ENCODE measurements at places on chromosomes 1 and 21.

DNA sequence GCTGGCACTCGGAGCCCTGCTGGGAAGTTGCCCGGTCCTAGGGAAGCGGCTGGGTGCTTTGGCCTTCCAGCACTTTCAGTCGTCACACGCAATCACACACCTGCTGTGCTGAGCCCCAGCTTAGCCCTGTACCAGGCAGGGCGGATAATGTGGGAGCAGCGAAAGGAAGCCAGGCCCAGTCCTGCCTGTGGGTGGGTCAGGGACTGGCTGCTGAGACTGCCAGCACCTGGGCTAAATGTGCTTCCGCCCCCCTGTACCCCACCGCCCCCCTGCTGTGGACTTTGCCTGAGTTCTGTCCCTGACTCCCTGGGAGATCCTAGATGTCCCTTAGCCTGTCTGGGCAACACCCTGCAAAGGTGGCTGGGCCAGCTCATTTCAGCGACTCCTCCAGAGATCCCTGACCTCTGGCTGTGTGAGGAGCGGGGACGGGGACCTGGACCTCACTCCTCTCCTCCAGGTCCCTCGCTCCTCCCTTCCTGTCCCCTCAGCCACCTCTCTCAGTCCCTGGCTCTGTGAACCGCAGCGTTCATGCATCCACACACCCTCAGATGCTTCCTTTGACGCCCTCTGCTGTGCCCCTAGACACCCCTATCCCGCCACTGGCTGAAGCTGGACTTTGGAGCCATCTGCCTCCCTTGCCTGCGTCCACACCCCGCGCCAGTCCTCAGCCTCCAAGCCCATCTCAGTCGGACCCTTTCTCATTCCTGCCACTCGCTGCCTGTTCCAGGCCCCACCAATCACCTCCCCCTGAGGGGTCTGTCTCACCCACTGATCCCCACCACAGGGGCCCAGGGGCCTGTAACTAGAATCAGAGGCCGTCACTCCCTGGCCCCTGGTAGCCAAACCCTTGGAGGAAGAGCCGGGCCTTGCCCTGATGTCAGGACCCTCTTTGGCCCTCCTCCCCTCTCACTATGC is 1.4 kb downstream of the MMEL1 start:
- DNase-seq, result no peak

- DNase-seq, result no peak
Measured at GRCh38 chr1:151993084-151993733, 450 bp downstream of the S100A10 start.

DNA sequence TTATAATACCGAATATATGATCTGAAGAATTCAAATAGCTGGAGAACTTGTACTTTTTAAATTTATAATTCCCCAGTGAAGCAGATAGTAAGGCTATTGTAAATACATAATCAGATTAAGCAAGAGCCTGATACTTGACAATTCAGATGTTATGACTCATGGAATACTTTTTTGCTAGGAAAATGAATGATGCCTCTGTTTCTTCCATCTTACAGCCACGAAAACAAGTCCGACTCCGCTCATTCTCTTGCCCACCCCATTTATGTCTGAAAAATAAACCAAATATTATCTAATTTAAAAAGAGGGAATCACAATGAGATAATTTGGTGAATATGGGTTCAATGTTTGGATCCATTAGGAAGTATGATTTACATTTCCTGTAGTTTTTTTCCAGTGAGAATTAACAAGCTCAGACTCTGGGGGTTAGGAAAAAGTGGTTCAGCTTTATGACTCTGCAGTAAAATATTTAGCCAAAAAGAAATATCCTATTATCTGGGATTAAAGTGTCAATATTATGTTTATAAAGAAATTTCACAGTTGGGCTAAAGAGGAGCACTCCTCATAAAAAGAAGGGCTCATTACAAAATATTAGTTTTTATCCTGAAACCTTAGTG is 50.4 kb upstream of the DAB1 start:
- DNase-seq, result no peak

DNA sequence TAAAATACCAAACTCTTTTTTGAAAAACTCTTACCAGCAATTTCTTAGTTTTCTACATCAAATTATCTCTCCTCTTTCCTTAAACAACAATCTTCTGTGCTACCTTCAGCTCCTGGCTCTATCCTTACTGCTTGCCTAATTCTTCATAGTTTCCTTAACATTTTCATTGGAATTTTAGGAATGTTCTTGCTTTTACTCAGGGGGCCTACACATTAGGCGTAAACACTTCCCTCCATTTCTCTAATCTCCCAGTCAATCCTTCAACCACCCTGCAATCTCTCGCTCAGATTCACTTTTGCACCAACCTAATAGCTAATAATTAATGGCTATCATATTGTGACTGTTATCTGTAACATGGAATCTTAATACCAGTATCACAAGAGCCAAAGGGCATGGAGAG is 50.1 kb downstream of the ADAMTS5 start:
- no peak for DNase-seq

DNA sequence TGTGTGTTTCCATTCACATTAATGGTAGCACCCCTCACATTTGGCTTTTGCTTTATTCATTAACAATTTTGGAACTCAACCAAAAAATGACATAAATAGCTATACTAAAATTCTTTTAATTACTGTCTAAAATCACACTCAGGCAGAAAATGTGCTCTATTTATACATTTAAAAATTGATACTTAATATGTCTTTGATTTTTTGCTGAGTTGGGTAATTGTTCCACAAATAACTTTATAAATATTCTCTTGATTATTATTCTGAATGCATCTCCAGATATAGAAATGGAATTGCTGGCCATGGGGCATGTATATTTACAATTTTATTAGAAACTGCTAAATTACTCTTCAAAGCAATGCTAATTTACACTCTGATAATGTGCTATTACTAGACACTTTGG is 658.7 kb upstream of the CHRM3 start:
- no peak for DNase-seq

DNA sequence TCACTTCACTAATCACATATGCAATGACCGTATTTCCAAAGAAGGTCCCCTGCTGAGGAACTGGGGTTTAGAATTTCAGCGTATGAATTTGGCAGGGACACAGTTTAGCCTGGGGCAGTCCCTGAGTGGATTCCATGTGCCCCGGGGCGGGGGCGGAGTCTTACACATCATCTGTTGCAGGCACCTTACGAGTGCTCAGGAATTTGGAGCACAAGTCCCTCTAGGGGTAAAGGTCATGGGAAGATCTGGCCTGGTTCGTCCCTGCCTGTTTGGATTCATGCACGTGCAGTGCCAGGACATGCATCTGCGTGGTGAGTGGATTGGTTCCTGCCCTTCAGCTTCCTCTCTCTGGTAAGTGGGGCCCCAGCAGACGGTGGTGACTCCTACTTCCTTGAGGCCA is 208.3 kb upstream of the C1orf174 start:
- no peak for DNase-seq

DNA sequence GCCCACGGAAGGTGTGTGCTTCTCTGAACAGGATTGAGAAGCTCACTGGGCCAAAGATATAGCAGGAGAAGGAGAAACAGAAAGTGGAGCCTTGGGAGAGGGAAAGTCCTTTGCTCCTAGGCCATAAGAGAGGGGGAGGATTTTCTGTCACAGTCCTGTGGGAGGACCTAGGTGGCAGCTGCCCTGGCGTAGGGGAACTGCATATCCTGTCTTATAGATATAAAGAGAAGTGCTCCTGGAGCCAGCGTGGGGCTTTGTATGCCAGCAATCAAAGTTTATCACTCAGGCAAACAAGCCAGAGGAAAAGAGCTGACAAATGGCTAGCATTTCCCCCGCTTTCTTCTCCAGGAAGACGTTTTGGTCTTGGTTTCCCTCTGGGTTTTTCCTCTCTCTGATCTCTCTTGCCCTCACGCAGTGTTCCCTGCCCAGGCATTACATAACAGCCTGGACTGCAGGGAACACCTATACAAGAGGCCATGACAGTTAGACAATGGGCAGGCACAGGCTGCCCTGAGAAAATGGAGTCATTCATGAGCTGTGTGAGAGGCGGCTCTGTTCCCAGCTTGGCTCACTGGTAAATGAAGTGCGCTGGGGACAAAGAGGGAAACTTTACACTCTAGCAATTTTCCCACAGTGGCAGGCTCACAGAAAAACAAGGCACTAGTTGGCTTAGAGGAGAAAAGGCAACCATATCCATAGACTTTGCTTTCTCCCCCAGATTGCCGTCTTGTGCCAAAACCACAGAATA is 52.5 kb upstream of the ZNF648 start:
- no peak for DNase-seq

- DNase-seq, result no peak
Measured at GRCh38 chr1:208681878-208682663, 437.9 kb upstream of the PLXNA2 start.

DNA sequence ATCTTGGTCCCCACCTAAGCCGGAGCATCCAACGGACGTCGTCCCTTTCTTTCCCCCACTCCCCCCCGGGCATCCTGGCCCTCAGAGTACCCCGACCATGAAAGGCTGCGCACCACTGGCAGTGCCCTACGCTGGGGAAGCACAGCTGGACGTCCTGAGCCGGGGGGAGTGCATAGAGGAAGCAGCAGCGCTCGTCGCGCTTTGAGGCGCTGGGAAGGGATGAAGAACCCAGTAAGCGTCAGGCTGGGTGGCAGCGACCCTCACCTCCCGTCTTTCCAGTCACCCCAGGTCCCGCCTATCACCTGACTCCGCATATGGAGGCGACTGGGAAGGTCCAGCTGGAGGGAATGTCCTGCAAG is 5.7 kb downstream of the MAP3K6 start:
- DNase-seq, result no peak

DNA sequence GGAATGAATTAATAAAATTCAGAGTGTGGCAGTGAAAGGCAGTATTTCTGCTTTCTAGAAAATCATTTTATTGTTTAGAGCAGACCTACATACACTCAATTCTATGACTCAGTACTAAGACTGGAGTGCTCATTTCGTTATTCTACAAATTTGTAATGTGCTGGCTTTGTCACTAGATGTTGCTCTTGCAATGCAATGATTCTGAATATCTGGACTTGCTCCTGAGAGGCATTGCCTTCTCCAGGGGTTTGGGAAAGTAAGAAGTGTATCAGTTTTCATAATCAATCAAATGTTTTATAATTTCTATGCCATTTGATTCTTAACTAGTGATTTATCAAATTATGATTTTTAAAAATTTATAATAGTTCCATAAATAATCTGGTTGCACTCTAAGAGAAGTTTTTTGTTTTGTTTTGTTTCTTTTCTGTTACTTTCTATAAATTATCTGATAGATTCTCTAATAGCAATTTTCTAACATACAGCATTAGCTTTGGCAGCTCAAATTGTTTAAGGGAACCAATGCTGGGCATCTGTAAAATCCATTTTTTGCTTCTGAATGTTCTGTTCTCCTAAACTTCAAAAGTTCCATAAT is 280.5 kb upstream of the SGIP1 start:
- DNase-seq, result peak; percentile 32

DNA sequence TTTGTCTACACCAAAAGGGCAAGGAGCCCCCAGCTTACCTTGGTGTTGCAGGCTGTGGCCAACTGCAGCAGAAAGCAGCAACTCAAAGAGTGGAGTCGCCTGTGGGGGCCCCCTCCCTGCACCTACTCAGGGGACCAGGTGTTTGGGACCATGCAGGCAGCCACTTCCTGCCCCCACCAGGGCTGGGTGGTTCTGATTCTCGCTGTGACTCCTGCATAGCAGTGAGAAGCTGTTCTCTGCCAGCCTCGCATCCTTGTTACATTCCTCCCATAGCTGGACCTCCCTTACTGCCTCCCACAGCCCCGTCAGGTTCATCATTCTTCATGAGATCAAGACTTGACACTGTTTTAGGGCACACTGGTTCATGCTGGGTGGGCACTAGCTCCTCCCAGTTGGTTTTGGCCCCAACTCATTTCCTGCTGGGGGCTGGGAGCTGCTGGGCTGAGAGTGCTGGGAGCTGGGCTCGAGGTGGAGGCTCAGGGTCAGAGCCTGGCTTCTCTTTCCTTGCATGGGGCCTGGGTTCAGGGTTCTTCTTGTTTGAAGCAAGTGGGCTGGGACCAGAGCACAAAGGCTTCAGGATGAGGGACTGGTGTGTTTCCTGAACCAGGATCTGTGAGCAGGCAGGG is 146.9 kb upstream of the C1orf174 start:
- no peak for DNase-seq

- no peak for DNase-seq
Measured at GRCh38 chr1:31609514-31610118, 7.9 kb upstream of the HCRTR1 start.

DNA sequence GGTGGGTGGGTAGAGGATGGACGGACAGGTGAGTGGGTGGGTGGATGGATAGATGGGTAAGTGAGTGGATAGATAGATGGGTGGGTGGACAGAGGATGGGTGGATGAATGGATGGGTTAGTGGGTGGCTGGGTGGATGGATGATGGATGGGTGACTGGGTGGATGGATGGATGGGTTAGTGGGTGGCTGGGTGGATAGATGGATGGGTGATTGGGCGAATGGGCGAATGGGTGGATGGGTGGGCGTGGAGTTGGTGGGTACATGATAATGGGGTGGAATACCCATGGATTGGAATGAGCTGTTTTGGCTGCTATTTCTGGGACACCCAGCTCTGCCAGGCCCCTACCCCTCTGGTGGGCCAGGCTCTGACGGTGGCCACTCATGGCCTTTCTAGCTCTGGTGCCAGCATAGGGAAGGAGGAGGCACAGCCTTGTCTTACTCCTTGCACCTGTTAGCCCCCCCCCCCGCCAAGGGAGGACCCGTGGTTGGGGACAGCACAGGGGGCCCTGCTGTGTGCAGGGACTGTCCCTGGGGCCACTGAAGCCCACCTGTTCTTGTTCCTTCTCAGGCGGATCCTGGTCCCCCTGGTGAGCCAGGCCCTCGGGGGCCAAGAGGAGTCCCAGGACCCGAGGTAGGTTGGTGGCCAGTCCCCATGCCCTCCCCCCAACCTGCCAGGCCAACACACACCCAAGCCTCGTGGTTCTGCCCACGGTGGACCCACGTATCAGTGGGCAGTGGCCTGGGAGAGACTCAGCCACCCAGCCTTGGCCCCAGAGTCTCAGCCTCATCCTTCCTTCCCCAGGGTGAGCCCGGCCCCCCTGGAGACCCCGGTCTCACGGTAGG is 26.4 kb downstream of the COL6A2 start:
- DNase-seq, result no peak

DNA sequence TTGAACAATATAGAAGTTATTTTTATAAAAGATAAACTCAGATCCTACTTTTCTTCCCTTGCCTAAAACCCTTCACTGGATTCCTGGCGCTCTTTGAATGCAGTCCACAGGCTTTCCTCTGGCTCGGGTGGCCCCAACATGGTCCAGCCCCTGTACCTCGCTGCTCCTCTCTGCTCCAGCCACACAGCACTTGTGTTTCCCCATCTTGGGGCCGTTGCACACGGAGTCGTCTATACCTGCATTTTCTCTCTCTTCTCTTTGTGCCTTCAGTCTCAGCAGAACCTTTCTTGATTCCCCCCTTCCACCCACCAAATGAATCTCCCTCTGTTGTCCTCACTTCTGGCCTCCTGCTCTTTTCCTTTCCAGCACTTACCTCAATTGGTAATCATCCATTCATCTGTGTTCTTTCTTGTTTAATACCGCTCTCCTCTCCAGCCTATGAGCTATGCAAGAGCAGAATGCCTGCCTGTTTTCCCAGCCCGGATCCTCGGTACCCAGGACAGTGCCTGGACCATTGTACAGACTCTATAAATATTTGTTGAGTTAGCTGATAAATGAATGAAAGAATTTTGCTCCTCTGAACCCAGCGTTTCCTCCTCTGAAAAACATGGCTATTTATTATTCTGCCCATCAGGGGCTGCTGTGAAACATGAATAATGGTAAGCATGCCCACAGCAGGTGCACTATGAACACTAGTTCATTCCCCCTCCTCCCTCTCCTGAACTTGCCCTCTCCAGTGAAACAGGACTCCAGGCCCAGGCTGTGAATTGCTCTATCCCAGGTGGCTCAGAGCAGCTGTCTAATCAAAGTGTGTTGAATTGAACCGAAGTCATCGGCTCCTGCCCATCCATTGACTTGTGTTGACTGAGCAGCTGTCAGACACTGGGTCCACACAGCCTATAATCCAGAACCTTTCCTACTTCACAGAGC is 266.9 kb downstream of the PTPRU start:
- no peak for DNase-seq

GRCh38 chr1:19973616-19974015 is 5.8 kb downstream of the PLA2G2A start:
- no peak for DNase-seq

Data from right renal pelvis (tissue), 4 donors.